ENCODE measurements at places on chromosomes 13 and 19.
A peak's percentile ranks its signal among the peaks of the same experiment; 100 is the strongest.

- DNase-seq: no peak
Measured at GRCh38 chr19:54106716-54107115, 4.1 kb downstream of the NDUFA3 start.

GRCh38 chr13:90974249-90974975 lies 373.1 kb upstream of the MIR17HG start:
- DNase-seq: no peak

GRCh38 chr13:105878119-105878700 lies 657.3 kb downstream of the EFNB2 start:
- no peak for DNase-seq

- DNase-seq: no peak
Measured at GRCh38 chr13:60143775-60144174, 20.0 kb downstream of the DIAPH3 start.

- no peak for DNase-seq
Measured at GRCh38 chr13:51501592-51502152, 48.8 kb upstream of the INTS6 start.

- DNase-seq: no peak
Measured at GRCh38 chr13:98650396-98651107, 73.6 kb upstream of the STK24 start.

- no peak for DNase-seq
Measured at GRCh38 chr13:40439928-40440327, 226.5 kb downstream of the FOXO1 start.

- DNase-seq: no peak
Measured at GRCh38 chr19:28349604-28350003, 863.3 kb downstream of the UQCRFS1 start.

DNA sequence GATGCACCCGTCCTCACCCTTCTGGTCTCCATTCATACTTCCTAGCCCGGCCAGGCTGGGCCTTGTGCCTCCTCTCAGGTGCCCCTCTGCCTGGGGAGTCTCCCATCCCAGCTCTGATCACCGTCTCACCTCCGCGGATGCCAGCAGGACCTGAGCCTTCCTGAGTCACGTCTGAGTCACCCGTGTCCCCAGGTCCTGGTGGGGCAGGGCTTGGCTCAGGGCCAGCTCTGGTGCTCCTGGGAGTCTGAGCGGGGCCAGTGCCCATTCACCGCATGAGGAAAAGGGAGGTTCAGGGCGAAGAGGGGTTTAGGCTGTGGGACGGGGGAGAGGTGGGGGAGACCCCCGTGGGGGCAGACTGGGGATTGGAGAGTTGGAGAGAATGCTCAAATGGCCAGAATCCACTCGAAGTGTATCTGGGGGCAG lies 593 bp downstream of the ATP8B3 start:
- DNase-seq: peak; percentile 52
